ENCODE measurements at places on chromosomes 12 and 14.

- no peak for DNase-seq
Measured at GRCh38 chr12:118188690-118189371, 52.9 kb downstream of the PEBP1 start.

GRCh38 chr12:58502226-58502625, 418.1 kb downstream of the LRIG3 start:
- no peak for DNase-seq

DNA sequence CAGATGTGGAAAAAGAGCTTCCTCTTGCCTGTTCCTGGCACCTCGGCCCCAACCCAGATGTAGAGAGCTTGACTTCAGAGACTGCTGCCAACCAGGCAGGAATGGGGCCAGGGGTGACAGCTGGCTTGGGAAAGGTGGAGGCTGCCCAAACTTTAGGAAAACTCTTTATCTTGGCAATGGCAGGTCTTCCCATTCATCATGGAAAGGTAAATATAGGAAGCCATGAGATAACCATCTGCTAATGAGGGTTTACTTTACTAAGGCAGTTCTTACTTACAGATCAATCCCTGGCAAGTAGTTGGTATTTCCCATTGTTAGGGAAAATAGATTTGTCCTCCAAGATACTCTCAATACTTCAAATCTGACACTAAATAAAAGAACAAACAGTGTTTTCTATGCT, 143.1 kb upstream of the NUDT4 start:
- no peak for DNase-seq

DNA sequence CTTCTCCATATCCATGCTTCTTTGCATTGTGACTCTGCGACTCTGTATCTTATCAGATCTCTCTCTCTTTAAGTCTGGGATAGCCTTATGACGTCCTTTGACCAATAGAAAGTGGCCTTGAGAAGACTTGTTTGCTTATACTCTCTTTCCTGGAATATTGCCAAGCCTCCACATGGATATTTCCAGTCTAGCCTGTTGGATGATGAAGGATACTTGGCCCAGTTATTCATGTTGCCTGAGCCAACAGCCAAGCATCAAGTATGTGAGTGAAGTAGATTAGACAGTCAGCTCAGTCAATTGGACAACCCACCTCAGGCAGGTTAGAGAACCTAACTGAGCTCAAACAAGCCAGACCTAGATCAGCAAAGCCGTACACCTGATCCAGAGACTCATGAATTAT, 864.2 kb upstream of the MGAT4C start:
- DNase-seq, result no peak

- DNase-seq, result no peak
Measured at GRCh38 chr12:116280595-116281290, 3.2 kb upstream of the MED13L start.

DNA sequence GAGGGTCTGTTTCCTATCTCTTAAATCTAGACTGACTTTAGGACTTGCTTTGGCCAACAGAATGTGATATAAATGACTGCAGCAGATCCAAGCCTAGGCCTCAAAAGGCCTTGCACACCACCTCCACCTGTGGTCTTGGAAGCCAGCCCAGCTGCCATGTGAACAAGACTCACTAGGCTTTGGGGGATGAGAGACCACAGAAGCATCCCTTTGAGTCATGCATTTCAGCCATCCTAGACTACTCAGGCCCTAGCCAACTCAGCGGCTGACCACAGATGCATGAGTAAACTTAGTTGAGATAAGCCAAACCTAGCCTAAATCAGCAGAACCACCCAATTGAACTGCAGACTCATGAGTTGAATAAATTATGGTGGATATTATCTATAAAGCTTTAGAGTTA, 87.7 kb downstream of the KCNH5 start:
- DNase-seq, result no peak

DNA sequence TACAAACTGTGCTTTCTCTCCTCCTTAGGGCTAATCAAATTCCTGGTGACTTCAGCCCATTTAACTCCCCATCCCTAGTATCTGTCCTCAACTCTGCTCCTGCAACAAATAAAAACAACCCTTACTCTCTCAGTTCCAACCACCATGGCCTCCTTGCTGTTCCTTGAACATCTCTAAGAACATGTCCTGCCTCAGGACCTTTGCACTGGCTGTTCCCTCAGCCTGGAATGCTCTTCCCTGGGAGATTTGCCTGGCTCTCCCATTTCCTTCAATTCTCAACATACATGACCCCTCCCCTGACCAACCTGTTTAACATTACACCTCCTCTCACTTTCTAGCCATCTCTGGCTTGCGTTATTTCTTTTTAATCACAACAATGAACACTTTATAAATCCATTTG, 170.5 kb downstream of the PTPN11 start:
- no peak for DNase-seq

- no peak for DNase-seq
Measured at GRCh38 chr12:100908501-100908900, 113.9 kb downstream of the ANO4 start.

- no peak for DNase-seq
Measured at GRCh38 chr12:113088971-113089756, 32.6 kb downstream of the DTX1 start.

GRCh38 chr12:9694241-9694640, 24.7 kb downstream of the CLEC2D start:
- no peak for DNase-seq

GRCh38 chr12:15863372-15863771, 18.8 kb upstream of the STRAP start:
- no peak for DNase-seq

- no peak for DNase-seq
Measured at GRCh38 chr12:53985994-53986685, 1.2 kb downstream of the HOXC10 start.

DNA sequence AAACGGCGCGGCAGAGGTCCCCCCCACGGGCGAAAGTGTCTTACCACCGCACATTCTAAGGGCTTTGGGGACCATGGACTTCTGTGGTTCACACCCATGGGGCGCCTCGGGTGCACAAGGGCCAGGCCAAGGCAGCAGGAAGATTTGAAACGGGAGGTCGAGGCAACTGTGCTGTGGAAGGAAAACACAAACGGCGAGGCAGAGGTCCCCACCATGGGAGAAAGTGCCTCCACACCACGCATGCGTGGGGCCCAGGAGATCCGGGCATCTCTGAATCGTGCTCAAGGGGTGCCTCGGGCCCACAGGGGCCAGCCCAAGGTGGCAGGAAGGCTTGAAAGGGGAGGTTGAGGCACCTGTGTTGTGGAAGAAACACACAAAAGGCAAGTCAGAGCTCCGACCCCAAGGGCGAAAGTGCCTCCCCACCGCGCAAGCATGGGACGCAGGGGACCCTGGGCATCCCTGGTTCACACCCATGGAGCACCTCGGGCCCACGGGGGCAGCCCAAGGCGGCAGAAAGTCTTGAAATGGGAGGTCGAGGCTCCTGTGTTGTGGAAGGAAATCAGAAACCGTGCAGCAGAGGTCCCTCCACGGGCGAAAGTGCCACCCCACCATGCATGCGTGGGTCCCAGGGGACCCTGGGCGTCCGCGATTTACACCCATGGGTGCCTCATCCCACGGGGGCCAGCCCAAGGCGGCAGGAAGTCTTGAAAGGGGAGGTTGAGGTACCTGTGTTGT, 371.0 kb downstream of the ALG10 start:
- DNase-seq, result no peak

DNA sequence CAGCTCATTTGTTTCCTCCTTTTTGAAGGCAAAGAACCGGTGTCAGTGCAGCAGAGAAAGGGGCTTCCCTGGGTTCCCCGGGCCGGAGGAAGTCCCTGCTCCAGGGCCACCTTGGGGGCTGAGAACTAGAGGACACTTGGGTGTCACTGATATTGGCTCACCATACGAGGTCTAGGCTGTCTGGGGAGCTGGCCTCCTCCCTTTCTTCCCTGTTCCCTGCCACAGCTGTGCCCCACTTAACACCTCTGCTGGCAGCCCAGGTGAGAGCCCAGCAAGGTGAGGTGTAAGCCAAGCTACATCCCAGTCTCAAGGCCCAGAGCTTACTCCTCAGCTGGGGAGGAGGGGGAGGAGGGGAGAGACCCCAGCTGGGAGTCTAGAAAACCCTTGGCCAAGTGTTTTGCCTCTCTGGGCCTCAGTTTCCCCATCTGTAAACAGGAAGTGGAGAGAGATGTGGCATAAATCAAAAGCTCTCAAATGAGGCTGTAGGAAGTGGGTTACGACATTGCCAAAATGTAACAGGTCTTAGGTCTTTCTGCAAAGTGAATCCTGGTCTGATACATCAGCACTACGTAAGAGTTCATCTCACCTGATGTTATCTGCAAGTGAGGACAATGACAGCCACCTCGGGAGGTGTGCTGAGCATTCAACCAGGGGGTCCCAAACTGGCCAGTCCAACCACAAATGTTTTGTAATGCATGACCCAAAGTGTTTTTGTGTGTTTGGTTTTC, 25.5 kb downstream of the RASAL1 start:
- DNase-seq, result no peak

DNA sequence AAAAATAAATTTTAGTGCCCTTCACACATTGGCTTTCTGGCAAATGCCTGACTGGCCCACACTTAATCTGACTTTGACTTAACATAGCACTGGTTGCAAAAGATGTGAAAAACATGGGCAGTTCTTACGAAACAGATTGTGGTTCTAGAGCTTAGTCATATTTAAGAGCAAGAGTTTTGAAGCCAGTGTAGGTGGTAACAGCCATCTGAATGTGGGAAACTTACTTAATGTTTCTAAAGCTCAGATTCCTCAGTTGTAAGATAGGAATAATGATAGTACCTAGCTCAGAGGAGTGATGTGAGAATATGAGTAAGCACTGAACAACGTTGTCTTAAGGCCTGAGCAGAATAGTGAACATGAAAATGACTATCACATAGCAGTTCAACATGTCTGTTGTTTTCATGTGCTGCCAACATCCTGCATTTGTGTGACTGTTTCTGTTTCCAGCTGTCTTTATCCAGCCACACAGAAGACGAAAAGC, 262.7 kb downstream of the SYT1 start:
- DNase-seq, result no peak

DNA sequence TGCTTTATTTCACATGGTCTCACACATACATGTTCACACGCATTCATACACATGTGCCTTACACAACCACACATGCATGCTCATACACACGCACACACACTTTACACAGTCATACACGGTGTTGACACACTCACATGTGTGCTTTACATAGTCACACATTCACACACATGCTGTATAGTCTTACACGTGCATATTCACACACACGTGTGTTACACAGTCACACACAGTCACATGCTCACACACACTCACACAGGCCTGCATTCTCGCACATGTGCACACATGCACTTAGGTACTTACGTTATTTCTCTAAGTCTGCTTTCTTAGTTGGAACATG, 18.0 kb upstream of the PLEKHG3 start:
- no peak for DNase-seq

DNA sequence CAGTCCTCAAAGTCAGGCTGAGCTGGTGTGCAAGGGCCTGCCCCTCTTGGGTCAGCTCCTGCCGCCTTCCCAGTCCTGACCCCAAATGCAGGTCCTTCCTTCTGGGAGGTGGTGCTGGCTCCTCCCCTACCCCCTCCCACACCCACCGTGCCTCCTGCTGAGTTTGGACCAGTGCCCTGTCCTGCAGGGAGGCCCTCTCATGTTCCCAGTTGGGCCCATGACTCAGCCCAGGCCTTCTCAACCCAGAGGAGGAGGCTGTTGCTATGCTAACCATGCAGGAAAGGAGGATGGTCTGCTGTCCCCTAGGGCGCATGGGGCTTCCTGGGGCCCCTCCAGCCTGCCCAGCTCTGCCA, 4.4 kb downstream of the ZBTB42 start:
- DNase-seq, result no peak

DNA sequence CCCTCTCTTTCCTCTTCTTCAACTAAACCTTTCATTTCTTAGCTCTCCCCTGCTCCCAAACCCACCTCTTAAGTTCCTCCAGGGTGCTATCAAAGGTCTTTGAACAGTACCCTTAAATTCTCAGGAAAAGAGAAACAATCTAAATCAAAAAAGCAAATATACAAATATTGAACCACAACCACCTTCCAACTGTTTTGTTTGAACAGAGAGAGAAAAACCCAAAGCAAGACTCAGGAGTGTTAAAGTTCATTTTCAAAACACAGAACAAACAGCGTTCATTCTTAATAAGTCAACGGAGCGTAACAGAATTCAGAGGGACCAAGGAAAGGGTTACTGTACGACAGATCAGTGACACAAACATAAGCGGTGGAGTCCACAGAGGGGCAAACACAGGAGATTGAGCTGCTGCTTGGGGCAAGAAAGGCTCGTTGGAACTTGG, 73.3 kb downstream of the NDUFA12 start:
- no peak for DNase-seq

- no peak for DNase-seq
Measured at GRCh38 chr12:74051848-74052247, 485.8 kb upstream of the ATXN7L3B start.

DNA sequence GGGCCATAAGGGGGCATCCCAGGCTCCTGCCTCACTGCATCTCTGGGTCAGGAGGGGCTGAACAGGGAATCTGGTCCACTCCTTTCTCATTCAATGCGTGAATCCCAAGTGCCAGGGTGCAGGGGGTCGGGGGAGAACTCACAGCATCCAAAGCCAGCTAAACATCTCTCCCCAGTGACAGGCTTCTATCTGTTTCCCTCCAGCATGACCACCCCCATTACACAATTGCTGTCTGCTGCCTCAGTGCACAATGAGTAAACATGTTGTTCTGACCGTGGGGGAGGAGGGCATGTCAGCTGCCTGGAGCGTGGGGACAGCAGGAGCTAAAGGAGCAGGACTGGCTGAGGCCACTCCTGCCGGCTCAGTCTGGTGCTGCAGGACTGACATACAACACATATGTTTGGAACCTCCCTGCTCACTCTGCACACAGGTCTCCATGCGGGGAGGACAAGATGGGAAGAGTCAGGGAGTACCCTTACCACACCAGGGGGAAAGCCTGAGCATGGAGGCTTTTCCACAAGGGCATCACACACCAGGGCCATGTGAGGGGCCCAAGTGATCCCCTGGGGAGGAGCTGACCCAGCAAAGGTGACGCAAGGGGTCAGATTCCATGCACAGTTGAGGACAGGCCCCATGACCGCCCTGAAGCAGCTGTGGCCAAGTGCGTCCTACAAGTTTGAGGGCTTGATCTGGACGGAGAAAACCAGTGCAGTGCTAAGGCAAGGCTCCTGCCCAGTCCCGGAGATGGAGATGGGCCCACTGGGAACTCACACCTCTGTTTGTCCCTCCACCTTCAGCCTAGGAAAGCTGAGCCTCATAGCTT, 1.4 kb downstream of the TNS2 start:
- no peak for DNase-seq

DNA sequence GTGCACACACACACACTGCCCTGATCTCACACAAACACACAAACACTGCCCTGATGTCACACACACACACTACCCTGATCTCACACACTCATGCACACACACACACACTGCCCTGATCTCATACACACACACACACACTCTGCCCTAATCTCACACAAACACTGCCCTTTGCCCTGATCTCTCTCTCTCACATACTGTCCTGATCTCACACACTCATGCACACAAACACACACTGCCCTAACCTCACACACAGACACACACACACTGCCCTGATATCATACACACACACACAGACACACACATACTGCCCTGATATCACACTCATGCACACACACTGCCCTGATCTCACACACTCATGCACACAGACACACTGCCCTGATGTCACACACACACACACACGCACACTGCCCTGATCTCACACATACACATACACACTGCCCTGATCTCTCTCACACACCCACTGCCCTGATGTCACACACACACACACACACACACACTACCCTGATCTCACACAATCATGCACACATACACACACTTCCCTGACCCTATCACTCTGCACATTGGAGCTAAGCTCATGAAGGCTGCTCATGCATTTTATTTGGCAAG, 97.6 kb upstream of the DIO3 start:
- DNase-seq, result no peak

- DNase-seq, result no peak
Measured at GRCh38 chr12:127881371-127882140, 385.4 kb upstream of the TMEM132C start.
